ENCODE measurements at places on chromosomes 16 and 17. TPM values are rescaled to one million over a fixed set of nuclear protein-coding genes. Genes with fewer than 3 reads are reported as not detected.
A peak's percentile ranks its signal among the peaks of the same experiment; 100 is the strongest.

RSAD1 gene
- 40.2 TPM for total RNA-seq

- no peaks in the 10 kb centered on the region for H3K27me3 ChIP-seq
- no peak for DNase-seq
- H3K27ac ChIP-seq = peak within 1 kb of the TSS; percentile 77
- H3K36me3 ChIP-seq = no peaks in the 10 kb centered on the region
- peaks cover 57% of the 10 kb centered on the region for H3K4me1 ChIP-seq
- peak within 1 kb of the TSS; percentile 59 for H3K4me3 ChIP-seq
These were observed at the start of gene NHERF2 for GRCh38 chr16:2026461-2027023. TSS of gene NHERF2 (plus strand) at chr16:2026902. CDS start at chr16:2027006, 104 bp downstream.

DNA sequence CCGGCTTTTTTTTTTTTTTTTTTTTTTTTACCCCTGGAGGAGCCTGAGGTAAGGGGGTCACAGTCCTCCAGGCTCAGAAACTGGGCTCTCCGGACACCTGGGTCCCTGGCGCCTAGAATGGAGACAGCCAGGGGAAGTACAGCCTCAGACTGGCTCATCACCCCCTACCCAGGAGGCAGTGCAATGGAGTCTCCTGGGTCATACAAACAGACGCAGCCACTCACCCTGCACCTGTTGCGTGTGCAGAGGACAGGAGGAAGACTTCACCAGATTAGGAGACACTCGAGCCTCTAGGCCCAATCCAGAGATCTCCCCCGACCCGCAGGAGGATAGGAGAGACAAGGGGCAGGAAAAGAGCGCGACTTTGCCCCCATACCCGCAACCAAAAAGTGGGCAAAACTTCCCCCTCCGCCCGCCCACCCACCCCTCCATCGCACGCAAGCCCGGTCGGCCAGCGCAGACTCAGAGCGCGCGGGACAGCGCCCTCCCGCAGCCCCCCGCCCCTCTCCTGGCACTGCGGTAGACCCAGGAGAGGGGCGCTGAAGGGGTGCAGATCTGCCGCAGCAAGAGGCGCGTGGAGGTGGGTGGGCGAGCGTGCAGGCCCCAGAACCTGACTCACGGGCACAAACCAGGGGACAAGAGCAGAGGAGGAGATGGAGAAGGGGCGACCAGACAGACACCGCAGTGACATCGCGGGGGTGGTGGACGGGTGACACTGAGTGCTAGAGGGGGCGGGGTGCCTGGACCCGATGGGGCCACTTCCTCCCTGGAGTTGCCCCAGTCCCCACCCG lies 900 bp downstream of the HAP1 start:
- H3K36me3 ChIP-seq = no peaks in the 10 kb centered on the region
- H3K27ac ChIP-seq = no peak overlapping the region
- H3K27me3 ChIP-seq = no peaks in the 10 kb centered on the region
- no peak for DNase-seq

DNA sequence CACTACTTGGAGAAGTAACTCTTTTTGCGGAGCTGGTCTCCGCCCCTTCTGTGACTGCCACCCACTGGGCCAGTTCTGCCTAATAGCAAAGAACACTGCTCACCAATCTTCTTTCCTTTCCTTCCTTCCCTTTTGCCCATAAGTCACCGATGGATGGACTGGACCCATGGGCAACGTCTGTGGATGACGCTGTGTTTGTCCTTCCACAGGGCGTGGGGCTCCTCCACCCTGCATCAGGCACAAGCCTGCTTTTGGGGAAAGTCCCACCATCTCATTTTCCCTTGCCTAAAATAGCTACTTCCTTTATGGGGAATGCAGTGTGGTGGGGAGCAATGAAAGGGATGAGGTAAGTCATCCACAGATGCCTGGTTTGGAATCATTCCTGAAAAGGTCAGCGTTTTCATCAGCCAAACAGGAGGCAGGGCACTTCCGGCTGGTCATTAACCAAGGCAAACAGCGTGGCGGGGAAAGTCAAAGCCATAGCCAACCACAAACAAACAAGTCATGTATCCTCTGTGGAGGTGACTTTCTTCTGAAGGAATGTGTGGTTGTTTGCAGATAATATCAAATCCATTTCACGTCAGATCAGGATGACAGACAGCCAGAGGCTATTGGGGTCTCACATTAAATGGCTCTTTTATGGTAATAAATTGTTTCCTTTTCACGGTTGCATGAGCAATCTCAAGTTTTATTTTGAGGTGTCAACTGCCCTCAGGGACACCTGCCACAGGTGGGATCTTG lies 30.7 kb upstream of the MED9 start:
- peak; percentile 98 for DNase-seq
- no peaks in the 10 kb centered on the region for H3K36me3 ChIP-seq
- no peaks in the 10 kb centered on the region for H3K27me3 ChIP-seq
- H3K4me1 ChIP-seq = peaks cover 13% of the 10 kb centered on the region
- peak overlapping the region; percentile 29 for H3K4me3 ChIP-seq

DNA sequence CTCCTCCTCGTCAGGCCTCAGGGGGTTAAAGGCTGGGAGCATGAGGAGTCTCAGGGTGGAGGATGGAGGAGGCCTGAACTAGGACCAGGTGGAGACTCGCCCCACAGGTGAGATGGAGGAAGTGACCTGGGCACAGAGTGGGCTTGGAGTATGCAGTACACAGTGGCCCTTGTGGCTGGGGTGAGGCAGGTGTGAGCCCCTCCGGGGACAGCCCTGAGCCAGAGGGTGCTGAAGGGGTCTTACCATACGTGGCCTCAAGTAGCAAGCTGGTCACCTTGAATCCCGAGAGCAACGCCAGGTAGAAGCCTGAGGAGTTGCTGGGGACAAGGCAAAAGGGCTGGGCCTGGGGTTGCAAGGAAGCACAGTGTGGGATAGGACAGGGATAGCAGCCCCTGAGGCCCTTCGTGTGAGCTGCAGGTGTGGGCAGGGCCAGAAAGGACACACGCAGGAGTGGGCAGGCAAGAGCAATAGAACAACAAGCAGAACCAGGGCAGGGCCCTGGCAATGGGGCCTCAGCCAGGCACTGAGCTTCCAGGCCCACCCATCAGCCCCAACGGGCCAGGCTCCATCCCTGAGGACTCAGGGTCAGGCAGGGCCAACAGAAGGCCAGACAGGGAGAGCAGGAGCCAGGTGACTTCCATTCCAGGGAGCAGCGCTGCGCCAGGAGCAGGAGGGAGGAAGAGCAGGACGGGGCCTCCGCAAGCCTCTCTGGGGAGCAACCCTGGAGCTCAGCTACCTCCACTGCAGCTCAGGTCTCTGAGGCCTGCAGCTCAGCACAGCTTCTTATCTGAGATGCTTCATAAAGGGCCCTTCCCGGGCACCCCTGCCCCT lies 64.2 kb upstream of the TNRC6C start:
- H3K4me3 ChIP-seq = no peak overlapping the region
- H3K27me3 ChIP-seq = peaks cover 6% of the 10 kb centered on the region
- H3K27ac ChIP-seq = no peak overlapping the region
- no peaks in the 10 kb centered on the region for H3K36me3 ChIP-seq
- no peak for DNase-seq

GRCh38 chr16:69936252-69936651 lies 14.9 kb upstream of the CLEC18A start:
- no peak overlapping the region for H3K27ac ChIP-seq
- DNase-seq = no peak
- H3K36me3 ChIP-seq = no peaks in the 10 kb centered on the region

DNA sequence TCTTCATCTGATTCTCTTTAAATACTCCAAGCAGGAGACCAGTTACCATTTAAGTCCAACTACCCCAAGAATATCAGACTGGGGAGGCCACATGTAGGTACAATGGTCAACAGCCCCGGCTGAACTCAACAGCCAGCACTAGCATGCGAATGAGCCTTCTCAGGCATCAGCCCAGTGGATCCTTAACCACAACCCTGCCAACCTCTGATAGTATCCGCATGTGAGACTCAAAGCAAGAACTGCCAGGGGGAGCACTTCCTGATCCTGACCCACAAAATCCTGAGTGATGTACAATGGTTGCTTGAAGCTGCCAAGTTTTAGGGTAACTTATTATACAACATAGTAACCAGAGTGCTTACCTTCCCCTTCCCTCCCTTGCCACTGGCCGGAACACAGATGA lies 4.0 kb downstream of the PYY start:
- H3K4me3 ChIP-seq = no peak overlapping the region
- no peaks in the 10 kb centered on the region for H3K27me3 ChIP-seq
- H3K4me1 ChIP-seq = no peaks in the 10 kb centered on the region
- no peaks in the 10 kb centered on the region for H3K36me3 ChIP-seq
